ENCODE measurements at places on chromosomes 4 and X. TPM values are rescaled to one million over a fixed set of nuclear protein-coding genes. Genes with fewer than 3 reads are reported as not detected.

DNA sequence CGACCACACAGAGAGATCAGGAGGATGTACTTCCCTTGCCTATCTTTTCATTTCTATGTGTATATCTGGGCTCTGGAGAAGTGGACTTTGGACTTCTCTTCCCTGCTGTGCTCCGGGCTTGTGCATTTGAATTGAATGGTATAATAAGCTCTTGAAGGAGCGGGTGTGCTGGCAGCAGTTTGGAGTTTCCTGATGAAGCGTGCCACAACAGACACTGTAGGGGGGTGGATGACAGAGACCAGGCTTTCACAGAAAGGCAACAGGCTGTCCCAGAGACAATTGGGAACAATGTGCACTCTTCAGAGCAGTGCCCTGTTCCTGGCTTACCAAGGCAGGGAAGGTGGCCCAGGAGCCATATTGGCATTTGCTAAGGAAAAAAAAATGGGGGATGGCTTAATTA, 170.1 kb downstream of the FRMPD4 start:
- no peak for DNase-seq

- DNase-seq, result no peak
Measured at GRCh38 chrX:9790866-9791265, 4.6 kb downstream of the SHROOM2 start.

The TLR10 gene
- 0.14 TPM for total RNA-seq

DNA sequence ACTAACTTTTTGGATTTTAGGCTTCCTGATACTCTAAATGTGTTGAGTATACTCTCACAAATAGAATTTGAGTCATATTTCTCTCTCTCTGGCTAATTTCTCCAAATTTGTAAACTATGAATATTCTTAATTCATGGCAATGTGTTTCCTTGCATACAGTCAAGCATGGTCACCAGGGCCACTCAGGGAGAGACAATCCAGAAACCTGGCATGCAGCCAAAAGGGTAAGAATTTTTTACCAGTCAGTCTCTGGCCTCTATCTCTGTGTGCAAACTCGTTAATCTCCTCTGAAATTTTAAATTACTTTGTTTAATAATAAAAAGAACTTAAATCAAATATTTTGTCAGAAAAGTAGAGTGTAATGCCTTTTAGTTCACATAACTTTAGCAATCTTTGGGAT, 179.8 kb downstream of the OR13H1 start:
- DNase-seq, result no peak

GRCh38 chr4:145481164-145481941, at the start of gene SMAD1:
Gene SMAD1 (plus strand): TSS chr4:145481853. CDS start chr4:145514614, 32,761 bp downstream.
- peak; percentile 83 for DNase-seq

DNA sequence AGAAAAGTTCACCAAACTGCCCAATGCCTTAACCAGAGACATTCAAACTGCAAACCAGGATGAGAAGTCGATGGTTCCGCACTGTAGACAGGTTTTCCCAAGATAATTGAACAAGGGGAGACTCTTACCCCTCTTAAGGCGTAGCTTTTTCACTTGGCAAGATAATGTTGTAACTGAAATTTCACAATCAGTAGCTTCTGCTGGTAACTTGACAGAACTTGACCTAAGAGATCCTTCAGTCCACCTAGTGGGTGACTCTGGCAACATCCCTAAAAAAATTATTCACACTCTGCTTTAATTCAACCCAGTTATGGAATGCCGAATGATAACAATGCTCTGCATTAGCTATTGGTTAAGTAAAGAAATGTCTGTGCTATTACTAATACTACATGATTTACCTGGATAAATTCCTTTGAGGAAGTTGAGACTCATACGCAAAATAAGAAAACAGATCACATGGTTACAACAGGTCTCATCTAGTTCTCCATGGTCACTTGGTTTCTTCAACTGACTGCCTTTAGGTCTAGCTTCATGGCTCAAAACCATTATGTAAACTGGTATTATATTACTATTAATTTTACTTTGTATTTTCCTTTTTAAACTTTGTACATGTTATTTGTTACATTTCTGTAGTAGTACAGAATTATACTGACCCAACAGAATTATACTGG, 9.1 kb downstream of the ELF2 start:
- no peak for DNase-seq

GRCh38 chr4:177236886-177237285, 72.8 kb upstream of the NEIL3 start:
- no peak for DNase-seq

The MAGEA4 gene
- 47.7 TPM for total RNA-seq

DNA sequence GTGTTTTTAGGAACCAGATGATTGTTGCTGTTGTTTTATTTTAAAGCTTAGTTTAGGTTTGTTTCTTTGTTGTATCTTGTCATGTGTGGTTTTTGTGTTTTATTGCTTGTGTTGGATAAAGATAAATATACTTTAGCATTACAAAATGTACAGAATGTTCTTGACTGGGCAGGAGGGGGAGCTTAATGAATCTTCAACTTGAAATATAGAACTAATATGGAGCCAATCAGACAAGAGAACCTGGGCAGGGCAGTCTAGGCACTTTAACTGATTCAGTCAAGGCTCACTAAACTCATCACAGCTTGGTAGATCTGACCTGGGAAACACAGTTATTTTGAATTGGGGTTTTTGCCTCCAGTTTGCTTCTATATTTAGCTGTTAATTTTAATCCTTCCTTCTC, 304.2 kb downstream of the ARHGAP24 start:
- no peak for DNase-seq

DNA sequence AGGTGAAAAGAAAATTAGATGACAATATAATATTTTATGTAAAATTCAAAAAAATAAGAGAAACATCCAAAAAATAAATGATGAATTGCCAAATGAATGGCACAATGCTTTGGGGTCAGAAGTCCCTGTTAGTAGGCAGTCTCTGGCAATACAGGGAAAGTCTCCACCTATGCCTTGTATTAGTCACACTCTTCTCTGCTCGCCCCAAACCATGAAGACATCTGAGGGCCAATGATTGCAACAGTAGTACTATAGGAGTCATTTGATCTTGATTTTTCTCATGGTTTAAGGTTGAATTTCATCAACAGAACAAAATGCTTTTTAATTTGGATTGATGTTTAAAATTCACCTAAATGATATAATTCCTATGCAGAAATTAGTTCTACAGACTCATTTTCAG, 3.9 kb upstream of the PRSS12 start:
- no peak for DNase-seq

- DNase-seq, result no peak
Measured at GRCh38 chrX:132207996-132208395, 11.3 kb downstream of the RAP2C start.

DNA sequence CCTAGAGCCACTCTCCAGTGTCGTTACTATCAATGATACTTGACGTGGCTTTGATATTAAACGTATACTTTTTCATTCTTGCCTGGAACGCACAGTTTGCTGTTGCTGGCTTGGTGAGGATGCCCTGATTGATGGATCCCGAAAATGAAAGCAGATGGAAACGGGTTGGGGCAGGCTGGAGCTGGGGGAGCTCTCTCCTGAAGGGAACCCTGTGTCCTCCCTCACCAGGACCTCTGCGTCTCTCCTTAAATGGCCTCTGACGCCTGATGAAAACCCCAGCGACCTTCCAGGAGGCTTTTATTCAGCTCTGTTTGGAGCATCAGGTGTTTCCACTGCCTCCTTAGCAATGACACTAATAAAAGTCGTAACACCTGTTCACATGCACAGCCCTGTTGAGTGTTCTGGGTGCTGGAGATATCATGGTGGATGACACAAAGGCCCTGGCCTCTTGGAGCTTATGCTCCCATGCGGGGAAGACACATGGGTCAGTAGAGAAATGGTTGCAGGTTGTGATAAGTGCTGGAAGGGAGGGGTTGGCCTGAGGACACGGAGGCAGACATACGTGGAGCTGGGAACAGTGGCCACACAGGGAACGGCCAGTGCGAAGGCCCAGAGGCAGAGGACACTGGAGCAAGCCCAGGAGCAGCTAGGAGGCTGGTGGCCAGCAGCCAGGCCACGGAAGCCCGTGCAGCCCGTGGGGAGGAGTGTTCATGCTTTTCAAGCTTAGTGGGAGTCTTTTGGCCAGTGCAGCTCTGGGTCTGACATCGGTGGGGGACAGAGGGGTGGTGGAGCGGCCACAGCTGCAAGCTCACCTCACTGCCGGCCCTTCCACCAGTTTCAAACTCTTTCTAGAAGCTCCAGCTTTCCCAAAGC, 7.5 kb downstream of the MSANTD1 start:
- no peak for DNase-seq

DNA sequence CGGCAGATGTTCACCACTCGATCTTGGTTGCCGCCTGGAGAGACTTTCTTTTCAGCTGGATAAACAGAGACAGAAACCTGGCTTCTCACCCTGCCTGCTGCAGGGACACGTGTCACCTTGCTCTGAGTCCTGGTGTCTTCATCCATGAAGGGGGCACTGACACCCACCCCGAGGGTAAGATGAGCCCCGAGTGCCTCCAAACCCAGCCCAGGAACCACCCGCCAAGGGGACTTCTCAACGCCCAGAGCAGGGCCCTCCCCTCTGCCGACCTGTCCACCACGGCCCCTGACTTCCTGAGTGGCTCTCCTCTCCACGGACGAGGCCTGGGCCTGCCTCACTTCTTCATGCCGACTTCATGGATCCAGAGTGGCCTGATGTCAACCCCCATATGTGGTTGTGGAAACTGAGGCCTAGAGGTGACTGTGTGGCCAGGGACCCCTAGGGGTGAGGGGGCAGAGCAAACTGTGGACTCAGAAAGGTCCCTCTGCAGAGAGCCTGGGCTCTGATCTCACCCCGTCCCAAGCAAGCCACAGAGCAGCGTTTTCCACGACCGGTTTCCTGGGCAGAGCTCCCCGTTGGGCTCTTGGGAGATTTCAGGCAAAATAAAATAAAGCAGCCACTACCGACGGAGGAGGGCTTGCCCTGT, 5.1 kb downstream of the ADRA2C start:
- no peak for DNase-seq

The PRRG3 gene
- total RNA-seq, result 1.2 TPM

- DNase-seq, result no peak
Measured at GRCh38 chr4:4631150-4631549, 89.3 kb upstream of the STX18 start.

DNA sequence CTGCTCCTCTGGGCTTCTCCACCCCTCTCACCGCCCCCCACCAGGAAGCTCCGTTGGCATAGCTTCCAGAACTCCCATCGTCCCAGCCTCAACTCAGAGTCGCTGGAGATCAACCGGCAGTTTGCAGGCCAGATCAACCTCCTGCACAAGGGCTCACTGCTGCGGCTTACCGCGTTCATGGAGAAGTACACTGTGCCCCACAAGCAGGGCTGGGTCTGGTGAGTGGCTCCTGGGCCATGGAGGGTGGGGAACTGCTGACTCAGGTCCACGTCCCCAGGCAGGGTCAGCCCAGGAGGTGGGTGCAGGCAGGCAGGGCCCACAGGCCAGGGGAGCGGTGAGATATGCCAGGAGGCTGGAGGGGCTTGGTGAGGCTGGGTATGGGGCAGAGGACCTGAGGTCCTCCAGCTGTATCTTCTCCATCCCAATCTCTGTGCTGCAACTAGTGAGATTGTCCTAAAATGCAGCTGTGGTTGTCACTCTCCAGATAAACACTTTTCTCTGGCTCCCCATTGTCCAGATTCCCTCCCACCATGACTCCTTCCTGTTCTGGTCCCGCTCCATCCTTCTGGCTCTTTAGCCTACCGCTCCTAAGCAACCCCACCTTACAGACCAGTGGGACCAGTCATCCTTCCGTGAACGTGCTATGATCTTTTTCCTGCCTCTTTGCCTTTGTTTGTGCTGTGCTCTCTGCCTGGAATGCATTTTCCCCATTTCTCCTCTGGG, 71.9 kb downstream of the STARD8 start:
- no peak for DNase-seq

DNA sequence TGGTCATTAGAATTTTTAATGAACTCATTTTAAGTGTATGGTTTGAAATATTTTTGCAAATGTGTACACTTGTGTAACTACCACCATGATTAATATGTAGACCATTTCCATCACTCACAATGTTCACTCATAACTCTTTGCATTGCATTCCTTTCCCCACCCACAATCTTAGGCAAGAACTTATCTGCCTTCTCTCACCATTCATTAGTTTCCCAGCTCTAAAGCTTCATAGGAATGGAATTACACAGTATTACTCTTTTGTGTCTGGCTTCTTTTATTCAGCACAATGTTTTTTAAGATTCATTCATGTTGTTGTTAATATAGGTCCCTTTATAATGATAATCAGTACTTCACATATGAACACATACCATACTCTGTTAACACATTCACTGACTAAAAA, 106.1 kb downstream of the ARAP2 start:
- no peak for DNase-seq

The UGT8 gene
- 2.0 TPM for total RNA-seq

DNA sequence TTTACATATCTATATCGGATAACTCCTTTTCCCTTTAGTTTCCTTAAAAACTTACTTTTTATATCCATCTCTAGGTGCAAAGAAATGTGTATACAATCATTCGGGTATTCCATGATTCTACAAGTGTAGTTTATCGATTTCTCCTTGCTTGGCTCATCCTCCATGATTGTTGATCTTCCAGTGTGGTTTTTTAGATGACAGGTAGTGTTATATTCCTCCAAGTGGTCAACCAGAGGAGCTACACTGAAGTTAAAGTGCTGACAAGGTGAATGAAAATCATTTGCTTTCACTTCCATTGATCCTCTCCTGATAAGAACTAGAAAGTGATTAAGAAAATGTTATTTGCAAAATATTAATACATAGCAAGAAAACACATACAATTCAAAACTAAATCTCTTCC, 38.5 kb downstream of the TMEM156 start:
- no peak for DNase-seq

DNA sequence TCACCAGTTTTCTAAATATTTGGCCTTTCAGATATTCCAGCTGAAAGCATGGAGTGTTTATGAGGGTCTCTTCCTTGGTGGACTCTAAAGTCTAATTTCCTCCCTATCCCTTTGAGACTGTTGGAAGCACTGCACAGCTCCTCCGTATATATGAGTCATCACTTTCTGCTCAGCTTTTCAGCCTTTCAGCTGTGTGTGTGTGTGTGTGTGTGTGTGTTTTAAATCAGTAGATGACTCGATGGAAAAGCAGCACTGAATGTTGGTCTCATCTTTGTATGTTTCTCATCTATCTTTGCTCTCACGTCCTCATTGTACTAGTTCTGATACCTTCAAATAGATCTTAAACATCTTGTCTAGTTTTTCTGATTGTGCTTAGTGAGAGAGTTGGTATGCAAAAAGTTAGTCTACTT, 81.6 kb downstream of the ZFX start:
- no peak for DNase-seq

GRCh38 chr4:14961292-14961691, 41.0 kb upstream of the CPEB2 start:
- DNase-seq, result no peak

- no peak for DNase-seq
Measured at GRCh38 chr4:41260116-41260733, 3.5 kb downstream of the UCHL1 start.

The LRCH2 gene
- total RNA-seq, result 5.6 TPM

- DNase-seq, result no peak
Measured at GRCh38 chrX:136203951-136204350, 47.2 kb downstream of the MAP7D3 start.

All from prostate gland (tissue), 2 donors.